IMR-90 (cell line): ENCODE measurements at places on chromosomes 1 and 21. TPM values are rescaled to one million over a fixed set of nuclear protein-coding genes. Genes with fewer than 3 reads are reported as not detected.

Gene GPA33
- not detected in 2 replicates for total RNA-seq

Gene CPTP
- 2.7 and 3.1 TPM in 2 replicates for total RNA-seq

Gene TSPAN2
- 0.18 and 0.83 TPM in 2 replicates for total RNA-seq

DNA sequence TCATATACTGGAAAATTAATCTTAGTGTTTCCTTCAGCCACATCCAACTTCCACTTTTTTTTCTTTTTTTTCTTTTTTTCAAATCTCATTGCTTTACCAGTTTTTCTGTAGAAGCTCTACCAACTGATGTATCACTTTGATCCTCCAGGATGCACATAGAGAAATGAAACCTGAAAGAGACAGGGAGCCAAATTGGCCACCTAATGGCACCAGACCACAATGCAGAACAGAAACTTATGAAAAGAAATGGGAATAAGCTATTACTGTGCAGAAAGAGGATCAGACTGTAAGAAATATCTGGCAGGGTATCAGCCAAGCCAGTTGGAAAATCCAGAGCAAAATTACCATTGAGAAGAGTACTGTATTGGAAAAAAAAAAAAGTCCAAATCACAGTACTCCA is 1514.2 kb downstream of the MRPL39 start:
- DNase-seq = no peak

GRCh38 chr1:164716992-164717703 is 158.2 kb downstream of the PBX1 start:
- DNase-seq = peak; percentile 64

DNA sequence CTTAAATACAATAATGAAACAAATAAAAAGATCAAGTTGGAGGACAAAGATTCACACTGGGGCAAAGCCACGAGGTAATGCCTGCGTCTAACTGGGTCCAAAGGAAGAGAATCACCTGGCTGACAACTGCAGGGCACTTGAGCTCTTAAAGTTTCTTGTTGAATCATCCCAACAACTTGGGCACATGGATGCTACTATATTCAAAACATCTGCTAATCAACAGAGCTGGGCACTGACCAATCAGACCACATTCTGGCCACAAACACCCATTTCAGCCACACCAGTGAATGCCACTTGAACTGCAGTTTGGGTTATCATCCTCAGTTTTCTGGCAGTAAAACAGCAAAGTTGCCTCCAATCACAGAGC is 51.0 kb downstream of the ABCA4 start:
- no peak for DNase-seq

DNA sequence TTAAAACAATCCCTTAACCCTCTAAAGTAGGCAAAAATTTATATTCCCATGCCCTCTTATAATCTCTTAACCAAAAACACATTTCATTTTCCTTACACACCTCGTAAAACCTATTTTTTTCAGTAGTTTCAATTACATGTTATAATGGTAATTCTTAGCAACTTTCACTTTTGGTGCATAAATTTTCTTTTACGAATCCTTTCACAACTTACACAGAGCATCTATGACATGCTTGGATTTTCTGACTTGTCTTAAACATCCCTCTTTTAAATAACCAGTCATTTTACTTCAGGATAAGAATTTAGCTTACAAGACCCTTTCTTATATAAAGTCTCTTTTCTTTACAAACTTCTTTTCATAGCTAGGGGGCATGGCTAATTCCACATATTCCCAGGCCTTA is 8.9 kb upstream of the MRPL55 start:
- DNase-seq = no peak

GRCh38 chr1:240985081-240985480 is 371.9 kb downstream of the RGS7 start:
- no peak for DNase-seq
